ENCODE measurements at places on chromosomes 1 and 21. TPM values are rescaled to one million over a fixed set of nuclear protein-coding genes. Genes with fewer than 3 reads are reported as not detected.
A peak's percentile ranks its signal among the peaks of the same experiment; 100 is the strongest.

DNA sequence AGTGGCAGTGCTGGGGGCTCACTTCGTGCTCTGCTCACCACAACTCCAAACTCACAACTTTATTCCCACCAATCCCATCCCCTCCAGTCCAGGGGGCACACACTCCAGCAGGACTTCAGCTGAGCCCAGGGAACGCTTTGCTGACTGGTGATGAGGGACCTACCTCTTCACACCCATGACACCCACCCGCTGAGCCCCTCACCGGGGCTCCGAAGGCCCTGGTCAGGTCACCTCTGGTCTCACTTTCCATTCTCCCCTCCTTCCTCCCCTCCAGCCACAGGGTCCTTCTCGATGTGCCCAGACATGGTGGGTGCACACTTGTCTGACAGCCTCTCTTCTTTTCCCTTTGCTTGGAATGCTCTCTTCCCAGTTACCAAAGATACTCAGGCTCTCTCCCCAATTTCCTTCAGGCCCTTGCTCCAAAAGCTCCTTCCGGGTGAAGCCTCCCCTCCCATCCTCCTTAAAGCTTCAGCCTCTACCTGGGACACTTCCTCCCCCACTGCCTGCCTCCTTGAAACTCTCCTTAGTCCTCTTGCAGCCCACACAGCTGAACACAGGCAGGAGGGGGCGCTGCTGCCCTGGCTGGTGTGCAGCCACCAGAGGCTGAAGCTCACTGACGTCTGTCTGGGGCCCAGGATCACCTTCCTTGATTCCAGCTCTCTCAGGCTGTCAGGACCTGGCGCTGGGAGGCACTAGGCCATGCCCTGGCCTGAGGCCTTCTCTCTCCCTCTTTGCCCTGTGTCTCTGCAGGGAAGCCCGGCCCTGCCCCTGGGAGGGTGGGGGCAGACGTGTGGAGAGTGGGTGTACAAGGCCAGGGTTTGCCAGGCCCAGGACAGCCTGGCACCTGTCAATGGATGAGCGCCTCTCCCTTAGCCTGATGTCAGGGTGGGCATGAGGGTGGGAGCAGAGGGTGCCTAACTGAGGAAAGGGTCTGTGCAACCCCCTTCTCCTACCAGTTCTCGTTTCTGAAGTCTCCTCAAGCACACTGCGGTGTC lies 1.6 kb downstream of the KCNE1 start:
- peak; percentile 50 for DNase-seq

- peak; percentile 52 for DNase-seq
Observed at GRCh38 chr1:226870401-226871279, at the start of gene PSEN2. Gene PSEN2, plus strand, starts transcription at chr1:226870616. Its CDS starts 11,292 bp downstream, at chr1:226881908.

- peak; percentile 97 for DNase-seq
Observed at GRCh38 chr1:44799770-44800584, at the start of gene PLK3. Gene PLK3, plus strand, starts transcription at chr1:44800377. Its CDS starts 87 bp downstream, at chr1:44800464.

DNA sequence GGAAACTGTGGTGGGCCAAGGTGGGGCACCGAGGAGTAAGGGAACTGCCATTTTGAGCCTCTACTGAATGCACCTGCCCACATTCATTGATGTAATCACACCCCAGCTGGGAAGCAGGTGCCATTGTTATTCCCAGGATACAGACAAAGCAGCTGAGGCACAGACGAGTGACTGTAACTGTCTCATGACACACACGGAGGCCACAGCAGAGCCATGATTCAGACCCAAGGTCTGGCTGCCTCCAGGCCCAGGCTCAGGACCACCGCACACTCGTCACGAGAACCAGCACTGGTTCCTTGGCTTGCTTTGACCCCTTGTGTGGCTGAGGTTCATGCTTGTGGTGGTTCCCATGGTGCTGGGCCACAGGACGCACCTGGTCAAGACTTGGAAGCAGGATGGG lies 45.6 kb upstream of the CLIC4 start:
- DNase-seq, result peak; percentile 63

DNA sequence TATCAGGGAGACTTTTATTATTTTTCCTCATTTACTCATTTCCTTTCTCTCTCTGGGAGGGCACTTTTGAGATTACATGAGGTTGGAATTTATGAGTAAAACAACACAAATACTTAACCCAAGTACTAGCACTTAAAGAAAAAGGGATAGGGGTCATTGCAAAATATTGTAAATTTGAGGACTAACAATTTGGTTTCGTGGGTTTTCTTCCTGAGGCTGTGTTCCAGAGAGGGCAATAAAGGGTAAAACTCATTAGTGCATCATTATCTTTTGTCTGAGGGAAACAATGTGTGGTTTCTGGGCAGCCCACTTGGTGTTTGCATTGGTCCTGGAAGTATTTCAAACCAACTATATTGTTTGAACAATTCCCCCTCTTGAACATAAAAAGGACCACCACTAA lies 96.5 kb downstream of the GREM2 start:
- DNase-seq, result peak; percentile 45

GRCh38 chr21:23853796-23854379 lies 1753.4 kb downstream of the MRPL39 start:
- DNase-seq, result no peak

GRCh38 chr1:26583646-26584485 lies 54.3 kb downstream of the RPS6KA1 start:
- DNase-seq, result peak; percentile 16

DNA sequence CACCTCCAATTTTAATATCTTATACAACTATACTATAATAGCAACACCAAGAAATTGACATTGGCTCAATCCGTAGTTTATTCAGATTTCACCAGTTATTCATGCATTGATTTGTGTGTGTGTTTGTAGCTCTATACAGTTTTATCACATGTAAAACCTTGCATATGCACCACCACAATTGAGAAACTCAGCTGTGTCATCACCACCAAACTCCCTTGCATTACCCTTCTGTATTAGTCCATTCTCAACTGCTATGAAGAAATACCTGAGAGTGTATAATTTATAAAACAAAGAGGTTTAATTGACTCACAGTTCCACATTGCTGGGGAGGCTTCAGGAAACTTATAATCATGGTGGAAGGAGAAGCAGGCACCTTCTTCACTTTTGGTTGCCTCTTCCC lies 162.1 kb downstream of the PATJ start:
- no peak for DNase-seq

Gene WNT2B
- 0.23 TPM for total RNA-seq

Gene MFAP2
- total RNA-seq, result 5.8 TPM

Gene CLIC6
- not detected for total RNA-seq

DNA sequence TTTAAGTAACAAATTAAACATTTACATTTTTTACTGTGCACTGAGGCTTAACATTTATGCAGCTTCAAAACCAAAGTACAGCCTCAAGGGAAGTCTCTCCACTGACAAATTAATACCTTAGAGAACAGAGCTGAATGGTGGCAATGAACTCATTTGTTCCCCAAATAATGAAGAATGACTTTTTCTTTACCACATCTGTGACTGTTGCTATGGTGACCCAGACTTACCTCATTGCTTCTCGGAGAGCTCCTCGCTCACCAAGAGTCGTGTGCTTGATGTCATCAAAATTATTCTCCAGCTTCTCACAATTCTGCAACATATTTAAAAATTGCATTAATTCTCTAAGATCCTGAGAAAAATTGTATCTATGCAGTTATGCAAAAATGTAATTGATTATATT lies 92.9 kb downstream of the DPYD start:
- peak; percentile 14 for DNase-seq

DNA sequence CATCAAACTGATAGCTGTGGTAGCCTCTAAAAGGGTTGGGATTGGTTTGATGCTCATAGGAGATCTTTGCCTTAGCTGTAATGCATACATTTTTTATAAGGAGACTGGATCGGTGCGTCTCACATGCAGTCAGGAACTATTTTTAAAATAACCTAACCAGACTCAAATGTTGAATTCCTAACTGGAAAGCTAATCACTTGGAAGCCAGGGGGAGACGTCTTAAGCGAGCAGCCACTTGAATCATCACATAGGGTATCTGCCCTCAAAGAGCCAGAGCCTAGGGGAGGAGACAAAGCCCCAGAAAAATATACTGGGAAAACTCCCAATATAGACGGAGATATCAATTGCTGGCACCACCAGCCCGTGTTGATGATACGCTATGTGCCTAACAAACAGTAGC lies 61.7 kb upstream of the PUM1 start:
- no peak for DNase-seq

DNA sequence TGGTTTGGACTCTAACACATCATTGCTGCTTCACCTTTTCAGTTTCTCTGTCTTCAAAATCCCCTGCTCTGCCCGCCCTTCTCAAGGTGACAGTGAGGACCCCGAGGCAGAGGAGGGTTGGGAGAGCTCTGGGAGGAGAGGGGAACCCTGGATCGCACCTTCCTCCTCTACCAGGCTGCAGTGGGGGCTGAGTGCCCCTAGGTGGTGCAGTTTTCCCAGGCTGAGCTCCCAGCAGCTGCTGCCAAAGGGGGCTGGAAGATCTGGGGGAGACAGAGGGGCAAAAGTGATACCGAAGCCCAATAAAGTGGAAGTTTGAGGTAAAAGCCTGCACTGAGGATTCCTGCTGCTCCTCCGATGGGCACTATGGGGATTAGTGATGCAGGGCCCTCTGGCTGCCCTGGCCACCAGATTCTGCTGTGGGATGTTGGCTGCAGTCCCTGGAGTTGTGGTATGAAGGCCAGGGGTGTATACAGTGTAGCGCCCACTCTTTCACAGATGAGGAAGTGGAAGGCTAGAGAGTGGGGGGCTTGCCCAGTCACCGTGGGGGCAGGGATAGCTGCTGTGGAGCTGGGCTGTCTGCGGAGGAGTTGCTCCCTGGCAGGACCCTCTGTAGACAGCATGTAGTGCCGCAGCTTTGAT lies 40.7 kb upstream of the SCMH1 start:
- DNase-seq, result no peak

DNA sequence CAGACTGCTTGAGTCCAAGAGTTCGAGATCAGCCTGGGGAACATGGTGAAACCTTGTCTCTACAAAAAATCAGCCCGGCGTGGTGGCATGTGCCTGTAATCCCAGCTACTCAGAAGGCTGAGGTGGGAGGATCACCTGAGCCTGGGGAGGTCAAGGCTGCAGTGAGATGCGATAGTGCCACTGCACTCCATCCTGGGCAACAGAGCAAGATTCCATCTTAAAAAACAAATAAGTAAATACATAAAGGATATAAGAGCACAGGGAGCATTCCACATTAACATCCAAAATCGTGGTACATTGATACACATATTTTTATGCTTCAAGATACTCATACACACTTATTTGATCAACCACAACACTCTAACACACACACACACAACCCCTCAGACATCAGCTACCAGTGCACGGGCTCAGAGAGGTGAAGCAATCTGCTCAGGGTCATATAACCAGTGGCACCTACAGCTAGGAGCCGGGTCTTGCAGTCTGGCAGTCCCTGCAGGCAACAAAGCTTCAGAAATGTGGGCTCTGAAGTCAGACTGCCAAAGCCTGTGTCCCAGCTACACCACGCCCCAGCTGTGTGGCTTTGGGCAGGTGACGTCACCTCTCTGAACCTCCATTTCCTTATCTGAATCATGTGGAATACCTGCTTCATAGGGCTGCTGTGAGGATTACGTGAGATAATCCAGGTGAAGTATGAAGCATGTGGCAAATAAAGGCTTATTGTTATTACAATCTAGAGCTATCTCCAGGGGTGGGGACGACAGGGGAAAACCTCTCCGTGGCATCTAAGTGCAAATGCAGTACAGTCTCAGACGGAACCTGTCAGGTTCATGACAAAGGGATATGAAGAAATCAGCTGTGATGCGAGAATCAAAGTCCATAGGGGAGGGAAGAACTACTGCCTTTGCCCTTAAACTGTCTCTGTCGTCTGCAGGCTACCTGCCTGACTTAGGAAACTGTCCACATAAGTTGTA lies 4.8 kb upstream of the CRYBG2 start:
- no peak for DNase-seq

GRCh38 chr1:204441558-204441957 lies 29.9 kb upstream of the PPP1R15B start:
- DNase-seq, result no peak

GRCh38 chr1:27269276-27269675 lies 34.8 kb downstream of the WDTC1 start:
- no peak for DNase-seq

DNA sequence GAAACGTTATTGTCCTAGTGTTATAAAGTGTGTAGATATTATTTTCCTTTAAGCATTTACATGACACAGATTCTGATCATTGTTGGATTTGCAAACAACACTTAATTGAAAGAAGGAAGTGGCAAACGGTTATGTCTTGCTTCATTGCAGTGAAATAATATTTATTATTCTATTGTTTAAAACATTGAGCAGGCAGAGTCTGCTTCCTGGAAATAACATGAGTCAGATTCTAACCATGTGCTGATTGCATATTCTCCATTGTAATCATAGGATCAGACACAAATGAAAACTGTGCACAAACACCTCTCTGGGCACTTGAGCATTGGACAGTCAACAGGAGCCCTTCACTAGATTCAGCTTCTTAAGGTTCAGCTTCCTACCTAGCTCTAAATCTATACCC lies 46.8 kb upstream of the USP25 start:
- peak; percentile 64 for DNase-seq

DNA sequence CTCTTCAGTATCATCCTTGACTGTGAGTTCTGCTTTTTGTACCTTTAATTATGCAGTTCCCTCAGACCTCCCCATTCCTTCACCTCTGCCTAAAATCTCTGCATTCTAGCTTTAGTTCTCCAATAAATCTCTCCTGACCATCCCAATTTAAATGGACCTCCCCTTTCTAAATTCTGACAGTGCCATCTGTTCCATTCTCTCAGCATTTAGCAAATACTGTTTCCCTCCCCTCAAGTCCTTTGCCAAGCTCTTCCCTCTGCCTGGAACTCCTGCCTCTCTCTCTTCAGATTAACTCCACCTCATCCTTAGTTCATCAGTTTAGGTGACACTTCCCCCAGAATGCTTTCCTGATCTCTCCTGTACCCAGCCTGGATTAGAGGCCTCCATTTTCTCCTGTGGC lies 54.0 kb upstream of the JUN start:
- no peak for DNase-seq

Gene NLRP3
- total RNA-seq, result 0.58 TPM

Gene PLPP3
- 49.5 TPM for total RNA-seq

Gene HES2
- total RNA-seq, result 0.06 TPM

GRCh38 chr1:162397039-162397448 lies 14.9 kb downstream of the SH2D1B start:
- peak; percentile 30 for DNase-seq

GRCh38 chr1:92016720-92017316 lies 13.0 kb upstream of the EPHX4 start:
- no peak for DNase-seq

GRCh38 chr21:45854690-45855247 lies 126.8 kb upstream of the COL6A1 start:
- DNase-seq, result no peak

DNA sequence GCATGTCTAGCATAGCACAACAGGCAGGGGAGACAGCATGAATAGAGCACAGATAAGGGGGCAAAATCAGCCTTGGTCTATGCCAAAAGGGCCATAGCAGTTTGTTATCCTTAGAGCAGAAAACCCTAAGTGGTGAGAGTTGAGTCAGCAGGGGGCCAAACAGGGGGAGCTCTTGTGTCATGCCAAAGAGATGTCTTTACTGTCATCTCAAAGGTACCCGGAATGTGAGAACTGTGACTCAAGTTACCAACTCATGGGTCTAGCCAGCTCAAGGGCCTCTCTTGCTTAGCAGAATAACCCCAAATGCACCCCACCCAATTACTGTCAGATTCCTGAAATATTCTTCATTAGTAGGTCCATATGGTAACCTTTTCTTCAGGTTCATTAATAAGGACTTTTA lies 45.9 kb upstream of the NRDC start:
- peak; percentile 47 for DNase-seq

- DNase-seq, result peak; percentile 19
Observed at GRCh38 chr21:41207401-41208375, 39.7 kb downstream of the BACE2 start.

Gene MSH4
- not detected for total RNA-seq

- DNase-seq, result peak; percentile 93
Observed at GRCh38 chr1:8082945-8083344, 56.8 kb upstream of the ERRFI1 start.
